ENCODE measurements at places on chromosomes 4 and X. TPM values are rescaled to one million over a fixed set of nuclear protein-coding genes. Genes with fewer than 3 reads are reported as not detected.

Gene CXorf49
- total RNA-seq, result 19.1 TPM

Gene RPL34
- total RNA-seq, result 435 TPM

Gene GLUD2
- total RNA-seq, result 176 TPM

DNA sequence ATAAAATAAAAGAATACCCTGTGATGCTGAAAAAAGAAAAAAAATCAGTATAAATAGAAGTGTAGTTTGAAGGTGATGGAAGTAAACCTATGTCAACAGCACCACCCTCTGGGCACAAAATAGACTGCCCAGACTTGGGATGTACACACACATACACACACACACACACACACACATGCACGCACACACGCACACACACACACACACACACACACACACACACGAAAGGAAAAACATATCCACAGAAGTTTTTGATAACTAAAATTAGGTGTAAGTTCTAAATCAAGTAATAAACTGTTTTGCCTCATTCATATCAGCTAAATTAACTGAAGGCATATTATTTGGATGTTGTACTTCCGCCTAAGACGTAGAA, 40.5 kb downstream of the ANXA5 start:
- DNase-seq, result peak; percentile 78

DNA sequence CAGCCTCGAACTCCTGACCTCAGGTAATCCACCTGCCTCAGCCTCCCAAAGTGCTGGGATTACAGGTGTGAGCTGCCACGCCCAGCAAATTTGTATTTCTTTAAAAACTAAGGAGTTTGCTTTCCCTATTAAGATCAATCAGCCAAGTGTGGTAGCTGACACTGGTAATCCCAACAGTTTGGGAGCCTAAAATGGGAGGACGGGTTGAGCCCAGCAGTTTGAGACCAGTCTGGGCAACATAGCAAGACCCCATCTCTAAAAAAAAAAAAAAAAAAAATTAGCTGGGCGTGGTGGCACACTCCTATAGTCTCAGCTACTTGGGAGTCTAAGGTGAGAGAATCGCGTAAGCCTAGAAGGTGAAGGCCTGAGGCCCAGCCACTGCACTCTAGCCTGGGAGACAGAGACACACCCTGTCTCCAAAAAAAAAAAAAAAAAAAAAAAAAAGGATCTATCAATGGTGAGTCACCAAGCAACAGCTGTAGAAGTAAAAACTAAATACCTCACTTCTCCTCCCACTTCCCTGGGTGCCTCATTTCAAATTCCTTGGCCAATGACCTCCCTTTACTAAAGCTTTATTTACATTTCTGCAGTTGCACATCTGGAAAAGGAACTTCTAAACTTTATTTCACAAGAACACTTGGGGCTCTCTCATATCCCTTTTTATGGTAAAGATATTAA, 54.5 kb downstream of the LDB2 start:
- DNase-seq, result no peak

- no peak for DNase-seq
Measured at GRCh38 chrX:43898406-43899035, 16.3 kb upstream of the MAOB start.

GRCh38 chrX:83593634-83594294, 85.7 kb downstream of the POU3F4 start:
- DNase-seq, result no peak

GRCh38 chr4:103786014-103786413, 66.2 kb upstream of the TACR3 start:
- DNase-seq, result peak; percentile 27

DNA sequence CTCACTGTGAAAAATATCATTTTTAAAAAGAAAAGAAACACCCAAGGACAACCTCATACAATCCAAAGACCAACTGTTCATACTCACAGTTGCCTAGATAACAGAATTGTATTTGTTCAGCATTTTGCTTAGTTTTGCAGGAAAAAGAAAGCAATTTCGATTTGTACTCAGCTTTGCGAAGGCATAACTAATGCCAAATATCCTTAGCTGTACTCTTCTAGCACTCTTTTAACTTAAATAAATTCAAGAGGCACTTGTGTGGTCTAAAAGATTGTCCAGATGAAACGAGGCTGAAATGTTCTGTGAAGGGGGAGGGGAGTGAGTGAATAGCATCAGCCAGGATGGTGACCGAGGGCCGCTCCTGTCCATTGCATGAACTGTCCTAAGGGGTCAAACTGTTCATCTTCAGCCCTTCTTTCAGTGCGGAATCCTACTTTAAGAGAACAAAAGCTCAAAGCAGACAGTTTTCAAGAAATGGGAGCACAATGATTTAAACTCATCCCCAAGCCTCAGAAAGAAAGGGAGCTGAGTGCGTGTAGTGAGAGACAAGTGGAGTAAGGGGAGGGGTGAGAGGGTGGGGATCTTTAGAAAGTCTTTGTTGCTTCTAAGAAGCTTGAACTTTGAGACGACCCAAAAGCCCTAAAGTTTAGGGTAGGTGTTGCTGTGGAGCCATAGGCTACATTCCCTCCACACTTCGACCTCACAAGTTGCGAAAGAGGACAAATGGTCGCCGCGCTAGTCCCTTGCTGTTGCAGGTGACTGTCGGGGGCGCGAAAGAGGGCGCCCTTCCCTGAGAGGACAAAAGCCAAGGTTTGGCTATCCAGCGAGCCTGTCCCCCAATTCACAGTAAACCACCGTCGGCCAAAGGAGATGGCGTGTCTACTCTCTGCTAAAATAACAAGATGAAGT, 4.0 kb upstream of the NEUROG2 start:
- no peak for DNase-seq

- DNase-seq, result no peak
Measured at GRCh38 chr4:102451266-102451665, 49.9 kb upstream of the NFKB1 start.

DNA sequence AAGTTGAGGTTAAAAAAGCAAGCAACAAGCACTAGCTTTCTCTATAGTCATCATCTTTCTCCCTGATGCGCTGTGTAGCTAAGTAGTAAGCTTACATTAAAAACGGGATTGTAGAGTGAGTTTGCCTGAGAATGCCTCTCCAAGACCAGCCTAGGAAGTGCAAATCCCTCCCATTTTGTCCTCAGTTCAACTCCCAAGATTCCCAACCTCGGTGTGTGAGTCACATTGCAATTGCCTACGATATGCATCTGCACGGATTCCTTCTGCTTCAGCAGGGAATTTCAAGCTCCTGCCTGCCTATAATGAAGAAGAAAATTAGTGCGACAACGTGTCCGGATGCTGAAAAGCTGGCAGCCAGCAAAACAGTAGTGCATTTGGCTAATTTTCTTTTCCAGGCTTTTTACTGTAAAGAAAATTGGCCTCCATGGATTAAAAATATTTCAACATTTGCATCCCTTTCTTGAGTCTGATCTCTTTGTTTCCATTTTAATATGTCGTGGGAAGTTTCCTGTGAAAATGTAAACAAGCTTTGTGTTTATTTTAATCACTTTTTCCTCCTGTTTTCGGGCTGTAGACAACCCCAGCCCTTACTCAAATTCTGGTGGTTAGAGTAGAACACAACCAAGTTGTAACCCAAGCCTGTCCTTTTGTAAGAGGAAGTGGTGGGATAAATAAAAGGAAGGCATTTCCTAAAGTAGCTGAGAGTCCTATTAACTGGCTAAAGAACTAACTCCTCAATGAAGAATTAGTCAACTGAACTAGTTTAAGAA, 58.4 kb upstream of the TET2 start:
- DNase-seq, result no peak

DNA sequence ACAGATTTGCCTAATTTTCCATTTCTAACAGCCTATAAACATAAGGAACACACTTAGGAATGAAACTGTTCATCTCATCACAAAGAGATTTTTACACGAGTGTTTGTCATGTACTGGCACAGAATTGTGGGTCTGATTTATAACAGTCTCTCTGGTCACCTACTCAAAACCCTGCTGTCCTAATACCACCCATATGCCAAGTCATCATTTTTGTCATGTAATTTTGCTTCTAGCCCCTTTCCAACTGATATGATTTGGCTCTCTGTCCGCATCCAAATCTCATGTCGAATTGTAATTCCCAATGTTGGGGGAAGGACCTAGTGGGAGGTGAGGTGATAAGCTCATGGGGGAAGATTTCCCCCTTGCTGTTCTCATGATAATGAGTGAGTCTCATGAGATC, 284.1 kb upstream of the SLITRK2 start:
- DNase-seq, result no peak

- DNase-seq, result no peak
Measured at GRCh38 chrX:34426334-34426733, 230.8 kb downstream of the TMEM47 start.

GRCh38 chrX:57900975-57901374, 9.3 kb downstream of the ZXDA start:
- DNase-seq, result no peak

DNA sequence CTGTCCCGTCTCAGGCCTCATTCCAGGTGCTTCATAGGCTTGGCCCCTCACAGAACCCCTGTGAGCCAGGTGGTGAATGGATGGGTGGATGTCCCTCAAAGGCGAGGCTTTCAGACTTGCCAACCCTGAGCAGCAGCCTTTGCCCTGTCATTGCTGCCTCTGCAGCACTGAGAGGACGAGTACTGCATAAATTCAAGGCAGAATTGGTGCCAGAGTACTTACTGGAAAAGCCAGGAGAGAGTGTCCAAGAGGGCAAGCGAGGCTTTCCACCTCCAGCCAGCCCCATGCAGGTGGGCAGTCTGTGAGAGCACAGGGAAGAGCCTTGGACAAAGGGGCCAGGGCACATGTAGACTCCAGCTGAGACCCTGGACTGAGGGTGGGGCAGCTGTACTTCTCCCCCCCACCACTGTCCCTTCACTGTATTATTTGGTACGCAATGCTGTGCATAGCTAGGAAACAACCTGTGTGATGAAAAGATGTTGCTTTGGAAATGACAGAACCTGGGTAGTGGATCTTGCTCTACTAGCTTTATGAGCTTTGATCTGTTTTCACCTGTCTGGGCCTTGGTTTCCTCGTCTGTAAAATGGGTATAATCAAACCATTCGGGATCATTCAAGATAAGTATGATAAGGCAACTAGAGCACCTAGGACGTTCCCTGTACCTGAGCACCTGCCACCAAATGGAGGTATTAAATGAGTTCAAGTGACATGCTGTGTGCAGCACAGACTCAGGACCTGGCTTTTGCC, 224.9 kb upstream of the PSAPL1 start:
- no peak for DNase-seq

GRCh38 chr4:1910643-1911042, 39.5 kb downstream of the NSD2 start:
- peak; percentile 59 for DNase-seq

DNA sequence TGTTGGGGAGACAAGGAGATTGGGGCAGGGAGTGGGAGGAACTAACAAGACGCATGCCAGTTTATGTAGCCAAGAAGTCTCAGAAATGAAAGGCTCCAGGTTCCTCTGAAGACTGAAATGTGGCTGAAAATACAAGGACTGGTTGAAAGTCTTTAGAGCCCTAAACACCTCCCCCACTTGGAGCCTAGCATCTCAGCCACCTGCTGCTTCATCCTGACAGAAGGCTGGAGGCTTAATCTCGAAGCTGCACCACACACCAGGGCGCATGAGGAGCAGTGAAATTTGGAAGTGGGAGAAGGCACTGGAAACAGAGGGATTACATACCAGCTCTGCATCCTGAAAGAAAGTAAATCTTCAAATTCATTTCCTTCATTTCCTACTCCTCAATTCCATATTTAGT, 160.7 kb upstream of the FTHL17 start:
- DNase-seq, result no peak

DNA sequence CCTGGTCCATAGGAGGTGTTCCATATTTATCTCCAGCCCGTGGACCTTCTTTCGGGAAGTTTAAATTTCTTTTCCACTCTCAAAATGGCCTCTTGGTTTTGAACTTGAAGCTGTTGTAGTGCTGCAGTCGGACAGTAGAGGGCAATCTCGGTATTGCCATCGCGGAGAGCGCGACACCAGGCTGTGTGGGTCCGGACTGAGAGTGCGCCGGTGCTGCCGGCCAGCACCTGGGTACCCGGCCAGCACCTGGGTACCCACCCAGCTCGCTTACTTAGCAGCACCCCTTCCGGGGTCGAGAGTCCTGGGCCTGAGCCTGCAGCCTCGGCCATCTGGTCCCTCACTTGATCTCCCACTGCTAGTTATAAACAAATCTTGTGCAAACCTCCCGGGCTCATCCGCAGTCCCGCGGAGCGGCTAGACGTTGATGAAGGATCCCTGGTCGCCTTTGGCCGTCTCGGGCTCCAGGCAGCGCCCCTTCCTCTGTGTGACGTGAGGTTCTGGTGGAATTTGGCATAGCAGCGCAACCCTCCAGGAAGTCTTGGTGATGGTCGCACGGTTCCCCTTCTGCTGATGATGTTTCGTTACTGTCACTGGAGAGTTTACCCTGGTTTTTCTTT, 18.0 kb downstream of the FAM9A start:
- DNase-seq, result peak; percentile 36

DNA sequence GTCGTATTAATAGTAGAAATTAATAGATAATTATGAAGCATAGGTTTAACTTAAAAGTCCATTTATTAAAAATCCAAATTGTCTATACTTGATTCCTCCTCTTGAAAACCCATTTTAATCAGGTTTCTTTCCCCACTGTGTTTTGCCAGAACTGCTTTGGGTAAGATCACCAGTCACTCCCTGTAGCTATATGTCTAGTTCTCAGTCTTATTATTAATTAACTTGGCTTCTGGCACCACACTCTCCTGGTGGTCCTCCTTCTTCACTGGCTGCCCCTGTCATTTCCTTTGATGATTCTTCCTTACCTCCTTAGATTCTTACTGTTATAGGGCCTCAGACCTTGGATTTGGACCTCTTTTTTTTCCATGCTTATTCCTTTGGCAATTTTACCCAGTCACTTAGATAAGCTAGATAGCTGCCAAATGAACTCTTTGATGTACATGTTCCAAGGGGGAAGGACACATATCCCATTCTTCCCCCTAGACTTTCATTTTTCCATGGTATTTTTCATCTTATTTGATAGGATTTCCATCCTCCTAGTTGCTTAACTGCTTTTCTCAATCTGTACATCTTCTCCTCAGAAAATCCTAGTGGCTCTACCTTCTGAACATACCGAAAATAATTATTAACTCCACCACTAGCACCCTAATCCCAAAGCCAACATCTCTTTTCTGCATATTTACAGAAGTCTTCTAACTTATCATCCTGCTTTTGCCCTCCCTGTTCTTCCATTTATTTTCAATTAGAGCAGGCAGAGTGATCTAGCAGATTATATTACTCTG, 24.5 kb downstream of the GIMD1 start:
- DNase-seq, result no peak

DNA sequence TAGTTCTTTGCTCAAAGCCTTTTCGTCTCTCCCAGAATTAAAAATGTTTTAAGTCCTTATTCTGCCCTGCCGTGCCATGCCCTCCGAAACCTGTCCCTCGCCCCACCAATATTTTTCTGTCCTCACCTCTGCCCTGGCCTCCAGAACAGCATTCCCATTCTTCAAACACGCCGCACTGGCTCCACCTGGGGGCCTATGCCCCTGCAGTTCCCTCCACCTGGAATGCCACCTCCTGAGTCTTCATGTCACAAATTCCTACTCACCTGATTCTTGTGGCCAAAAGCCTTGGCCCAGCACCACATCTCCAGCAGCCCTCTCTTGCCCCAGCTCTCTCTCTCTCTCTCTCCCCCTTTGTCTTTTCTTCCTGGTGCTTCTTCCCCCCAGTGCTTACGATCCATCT, 91.6 kb downstream of the APBB2 start:
- no peak for DNase-seq

GRCh38 chr4:33649471-33649870, 2594.8 kb downstream of the ARAP2 start:
- no peak for DNase-seq
